ENCODE measurements at places on chromosomes 3 and 15. TPM values are rescaled to one million over a fixed set of nuclear protein-coding genes. Genes with fewer than 3 reads are reported as not detected.
A peak's percentile ranks its signal among the peaks of the same experiment; 100 is the strongest.

TMEM212 gene
- not detected for total RNA-seq

DNA sequence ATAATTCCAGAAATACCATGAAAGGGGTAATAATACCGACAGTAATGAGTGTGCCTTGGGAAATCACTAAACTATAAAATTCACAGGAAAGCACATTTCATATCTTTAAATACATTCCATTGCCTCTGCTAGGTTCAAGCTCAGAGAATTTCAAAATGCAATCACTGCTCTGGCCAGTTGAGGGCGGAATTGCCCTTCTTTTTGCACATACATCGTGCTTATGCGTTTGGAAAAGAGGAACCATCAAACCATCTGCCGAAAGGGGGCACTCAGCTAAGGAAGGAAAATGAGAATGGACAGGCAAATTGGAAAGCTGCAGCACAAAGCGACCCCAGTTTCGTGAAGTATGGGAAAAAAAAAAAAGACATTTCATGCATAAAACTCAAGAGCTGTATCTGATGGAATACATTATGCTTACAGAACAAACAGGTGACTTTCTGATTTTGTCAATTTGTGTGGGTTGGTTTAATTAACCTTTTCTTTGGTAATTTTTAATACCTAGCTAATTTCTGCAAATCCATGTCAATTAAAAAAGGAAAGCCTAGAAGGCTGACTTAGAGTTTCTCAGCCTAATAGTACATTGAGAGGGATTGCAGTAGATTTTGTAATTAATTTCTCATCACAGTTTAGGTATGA, 61.4 kb downstream of the TUSC7 start:
- no peak overlapping the region for H3K4me3 ChIP-seq
- peak; percentile 91 for DNase-seq
- H3K27me3 ChIP-seq, result no peaks in the 10 kb centered on the region
- H3K36me3 ChIP-seq, result no peaks in the 10 kb centered on the region

GRCh38 chr15:93072411-93073394, 16.3 kb downstream of the RGMA start:
- H3K4me3 ChIP-seq, result peak overlapping the region; percentile 64
- no peak overlapping the region for H3K27ac ChIP-seq
- no peaks in the 10 kb centered on the region for H3K27me3 ChIP-seq
- DNase-seq, result peak; percentile 78

DNA sequence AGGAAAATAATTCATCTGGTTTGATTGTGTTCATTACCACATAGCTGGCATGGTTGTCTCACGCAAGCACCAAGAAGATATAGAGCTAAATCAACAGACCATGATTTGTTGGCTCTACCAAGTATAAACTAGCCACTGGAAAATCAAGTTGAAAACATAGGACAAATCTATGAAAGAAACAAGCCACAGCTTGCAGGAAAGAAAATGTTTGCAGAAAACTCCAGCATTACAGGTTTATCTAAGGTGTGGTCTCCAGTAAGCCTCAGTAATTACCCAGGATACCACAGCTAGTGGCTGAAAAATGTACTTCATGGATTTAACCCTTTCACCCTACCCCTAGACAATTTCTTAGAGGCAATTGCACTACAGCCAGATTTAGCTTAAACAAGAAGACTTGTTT, 340.6 kb downstream of the SOX2 start:
- H3K36me3 ChIP-seq, result no peaks in the 10 kb centered on the region
- DNase-seq, result no peak
- H3K4me1 ChIP-seq, result peaks cover 15% of the 10 kb centered on the region
- no peak overlapping the region for H3K4me3 ChIP-seq
- no peaks in the 10 kb centered on the region for H3K27me3 ChIP-seq
- no peak overlapping the region for H3K27ac ChIP-seq

DNA sequence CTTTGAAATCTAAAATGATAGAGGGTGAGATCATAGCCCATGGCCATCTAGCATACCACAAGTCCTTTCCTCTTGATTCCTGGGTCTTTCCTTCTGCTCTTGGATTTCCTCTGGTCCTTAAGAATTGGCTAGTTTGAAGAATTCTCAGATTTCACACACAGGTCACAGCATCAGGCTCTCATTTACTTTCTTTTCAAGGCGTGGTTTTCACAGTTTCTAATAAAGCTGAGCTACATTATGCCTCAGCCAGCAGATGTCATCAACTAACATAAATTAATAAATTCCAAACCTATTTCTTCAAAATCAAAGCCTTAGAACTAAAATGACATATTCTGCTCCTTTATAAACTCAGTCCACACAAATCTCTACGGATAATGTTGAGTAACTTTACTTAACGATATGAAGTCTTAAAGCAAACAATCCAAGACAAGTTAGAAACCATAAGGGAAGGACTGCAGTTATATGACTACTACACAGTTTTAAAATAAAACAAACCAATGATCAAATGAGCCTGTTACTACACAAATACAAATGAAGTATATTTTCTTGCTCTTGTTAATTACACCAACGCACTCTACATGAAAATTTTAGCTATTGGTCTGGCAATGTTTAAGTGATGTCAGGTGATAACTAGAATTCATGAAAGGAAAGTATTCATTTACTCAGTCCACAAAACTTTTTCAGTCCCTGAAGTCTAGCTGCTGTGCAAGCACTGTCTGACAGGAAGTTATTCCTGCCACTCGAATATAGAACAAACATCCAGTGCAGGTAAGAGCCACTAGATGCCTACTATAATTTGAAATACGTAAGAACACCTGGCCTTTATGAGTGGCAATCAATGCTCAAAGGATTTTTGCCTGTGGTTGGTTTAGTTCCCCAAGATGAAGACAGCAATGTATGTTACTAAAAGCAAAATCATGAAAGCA, 9.2 kb downstream of the CCDC14 start:
- H3K4me3 ChIP-seq, result no peak overlapping the region
- H3K36me3 ChIP-seq, result peaks cover 76% of the 10 kb centered on the region
- H3K4me1 ChIP-seq, result no peaks in the 10 kb centered on the region

GRCh38 chr3:20905210-20905805, 719.3 kb upstream of the SGO1 start:
- H3K27ac ChIP-seq, result no peak overlapping the region
- no peaks in the 10 kb centered on the region for H3K27me3 ChIP-seq
- DNase-seq, result no peak
- no peaks in the 10 kb centered on the region for H3K36me3 ChIP-seq
- H3K4me3 ChIP-seq, result no peak overlapping the region

DNA sequence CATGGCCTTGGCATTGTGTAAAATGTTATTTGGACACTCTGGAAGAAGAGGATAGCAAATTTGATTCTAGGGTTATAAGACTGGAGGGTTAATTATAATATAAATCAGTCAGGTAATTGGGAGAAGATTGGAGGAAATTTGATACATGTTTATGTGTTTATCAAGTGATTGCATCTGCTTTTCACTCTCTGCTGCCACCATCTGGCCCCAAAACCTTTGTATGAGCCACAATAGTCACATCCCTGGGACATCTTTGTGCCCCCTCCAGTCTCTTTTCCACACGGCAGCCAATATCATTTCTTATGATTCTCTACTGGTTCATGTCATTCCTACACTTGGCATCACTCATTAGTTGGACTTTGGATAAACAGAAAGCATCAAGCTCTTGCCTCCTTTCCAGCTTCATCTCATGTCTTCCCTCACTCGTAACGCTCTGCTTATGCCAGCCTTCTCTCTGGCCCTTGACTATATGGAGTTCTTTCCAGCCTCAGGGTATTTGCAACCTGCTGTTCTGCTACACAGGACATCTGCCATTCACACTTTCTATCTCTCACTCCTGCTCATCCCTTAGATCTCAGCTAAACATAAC, 602.3 kb upstream of the SUCLG2 start:
- no peaks in the 10 kb centered on the region for H3K4me1 ChIP-seq
- no peak overlapping the region for H3K4me3 ChIP-seq
- no peaks in the 10 kb centered on the region for H3K27me3 ChIP-seq
- no peaks in the 10 kb centered on the region for H3K36me3 ChIP-seq
- no peak overlapping the region for H3K27ac ChIP-seq
- DNase-seq, result peak; percentile 0

GRCh38 chr3:128067489-128067888, 15.3 kb downstream of the SEC61A1 start:
- peaks cover 99% of the 10 kb centered on the region for H3K36me3 ChIP-seq
- no peak overlapping the region for H3K4me3 ChIP-seq
- H3K27me3 ChIP-seq, result no peaks in the 10 kb centered on the region
- DNase-seq, result no peak
- peak overlapping the region; percentile 11 for H3K27ac ChIP-seq
- H3K4me1 ChIP-seq, result no peaks in the 10 kb centered on the region

DNA sequence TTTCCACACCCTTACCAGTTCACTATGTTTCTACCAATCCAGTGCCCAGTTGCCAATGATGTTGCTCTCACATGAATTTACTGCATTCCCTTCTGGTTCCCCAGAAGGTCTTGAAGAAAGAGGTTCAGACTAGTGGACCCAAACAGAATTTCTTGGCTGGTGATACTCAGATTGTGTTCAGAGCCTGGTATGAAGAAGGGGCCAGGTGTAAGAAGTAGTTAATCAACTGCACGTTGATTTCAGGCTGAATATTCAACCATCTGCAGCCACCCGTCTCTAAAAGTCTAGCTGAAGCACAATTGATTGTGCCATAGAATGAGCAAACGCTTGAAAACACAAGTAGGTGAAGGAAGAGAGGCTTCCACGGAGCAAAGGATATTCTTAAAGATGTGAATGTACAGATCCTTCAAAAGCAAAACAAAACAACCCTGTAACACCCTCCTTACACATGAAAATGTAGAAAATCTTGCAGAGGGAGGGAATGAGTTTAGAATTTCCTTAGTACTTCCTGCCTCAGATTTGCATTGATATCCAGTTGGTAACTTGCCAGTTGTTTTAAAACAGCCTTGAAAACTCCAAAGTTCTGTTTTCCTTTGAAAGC, 4.7 kb downstream of the RBMS3 start:
- peak overlapping the region; percentile 38 for H3K4me3 ChIP-seq
- H3K36me3 ChIP-seq, result no peaks in the 10 kb centered on the region
- peaks cover 54% of the 10 kb centered on the region for H3K4me1 ChIP-seq
- peak overlapping the region; percentile 81 for H3K27ac ChIP-seq
- DNase-seq, result peak; percentile 71

GRCh38 chr3:172042136-172042662, 2.8 kb downstream of the FNDC3B start:
- no peak for DNase-seq
- peaks cover 18% of the 10 kb centered on the region for H3K4me1 ChIP-seq
- no peak overlapping the region for H3K4me3 ChIP-seq
- no peaks in the 10 kb centered on the region for H3K36me3 ChIP-seq

GRCh38 chr3:184712248-184713039, 580 bp upstream of the MAGEF1 start:
- peak overlapping the region; percentile 75 for H3K4me3 ChIP-seq
- peaks cover 31% of the 10 kb centered on the region for H3K4me1 ChIP-seq
- H3K27me3 ChIP-seq, result no peaks in the 10 kb centered on the region
- H3K27ac ChIP-seq, result peak overlapping the region; percentile 89

GRCh38 chr3:12395349-12396012, 88.8 kb upstream of the TSEN2 start:
- no peak overlapping the region for H3K4me3 ChIP-seq
- H3K36me3 ChIP-seq, result no peaks in the 10 kb centered on the region
- peaks cover 14% of the 10 kb centered on the region for H3K27me3 ChIP-seq
- no peak overlapping the region for H3K27ac ChIP-seq
- H3K4me1 ChIP-seq, result peaks cover 36% of the 10 kb centered on the region

PAK6 gene
- total RNA-seq, result 1.5 TPM

CACNA2D2 gene
- 0.68 TPM for total RNA-seq
